Fibroblast of lung (primary cell): ENCODE measurements at places on chromosomes 4 and X. TPM values are rescaled to one million over a fixed set of nuclear protein-coding genes. Genes with fewer than 3 reads are reported as not detected.

HTT-AS gene
- total RNA-seq, result not detected in 2 replicates

F8A3 gene
- 0.99 and 1.0 TPM in 2 replicates for total RNA-seq

CABS1 gene
- total RNA-seq, result not detected in 2 replicates

ACSL1 gene
- total RNA-seq, result 24.4 and 30.1 TPM in 2 replicates

- no peaks in the 10 kb centered on the region for H3K36me3 ChIP-seq
- no peak overlapping the region for H3K27ac ChIP-seq
- H3K27me3 ChIP-seq, result no peaks in the 10 kb centered on the region
- no peaks in the 10 kb centered on the region for H3K4me1 ChIP-seq
- H3K4me3 ChIP-seq, result no peak overlapping the region
Measured at GRCh38 chrX:41100200-41100599, 15.0 kb downstream of the USP9X start.

DNA sequence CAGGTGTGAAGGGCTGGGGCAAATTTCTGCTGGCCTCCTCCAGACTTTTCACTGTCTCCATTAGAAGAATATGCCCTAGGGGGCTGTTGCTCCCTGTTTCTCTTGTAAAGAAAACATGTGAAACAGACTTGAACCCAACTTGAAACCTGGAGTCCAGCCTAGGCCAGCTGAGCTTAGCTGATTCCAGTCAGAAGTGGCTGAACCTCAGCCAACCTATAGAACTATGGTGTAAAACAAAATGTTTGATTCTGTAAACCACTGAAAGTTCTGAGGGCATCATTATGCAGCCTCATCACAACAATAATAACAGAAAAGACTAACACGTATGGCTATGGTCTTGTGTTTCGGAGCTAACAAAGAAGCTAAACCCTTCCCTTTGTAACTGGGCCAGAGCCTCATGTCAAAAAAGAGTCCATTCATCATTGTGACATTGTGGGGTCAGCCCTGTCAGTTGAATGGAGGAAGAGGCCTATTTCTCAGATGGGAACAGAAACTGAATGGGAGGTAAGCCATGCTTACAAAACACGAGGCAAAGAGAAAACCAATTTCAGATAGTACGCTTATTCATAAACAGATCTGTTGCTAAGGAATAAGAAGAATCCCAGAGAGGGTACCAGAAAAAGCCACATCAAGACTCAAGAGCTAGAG lies 34.1 kb downstream of the SETD7 start:
- H3K4me1 ChIP-seq, result no peaks in the 10 kb centered on the region
- H3K4me3 ChIP-seq, result no peak overlapping the region
- H3K36me3 ChIP-seq, result peaks cover 9% of the 10 kb centered on the region
- no peaks in the 10 kb centered on the region for H3K27me3 ChIP-seq
- H3K27ac ChIP-seq, result no peak overlapping the region
- DNase-seq, result no peak

DNA sequence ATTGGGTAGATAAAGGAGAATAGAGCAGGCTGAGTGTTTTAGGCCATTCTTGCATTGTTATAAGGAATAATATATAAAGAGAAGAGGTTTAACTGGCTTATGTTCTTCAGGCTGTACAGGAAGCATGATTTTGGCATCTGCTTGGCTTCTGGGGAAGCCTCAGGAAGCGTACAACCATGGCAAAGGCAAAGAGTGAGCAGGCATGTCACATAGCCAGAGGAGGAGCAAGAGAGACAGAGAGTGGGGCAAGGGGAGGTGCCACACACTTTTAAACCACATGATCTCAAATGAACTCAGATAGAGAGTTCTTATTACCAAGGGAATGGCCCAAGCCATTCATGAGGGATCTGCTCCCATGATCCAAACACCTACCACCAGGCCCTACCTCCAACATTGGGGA lies 4.4 kb upstream of the METTL14 start:
- no peaks in the 10 kb centered on the region for H3K4me1 ChIP-seq
- H3K27me3 ChIP-seq, result no peaks in the 10 kb centered on the region
- no peak for DNase-seq
- no peak overlapping the region for H3K27ac ChIP-seq
- no peak overlapping the region for H3K4me3 ChIP-seq
- H3K36me3 ChIP-seq, result no peaks in the 10 kb centered on the region

DNA sequence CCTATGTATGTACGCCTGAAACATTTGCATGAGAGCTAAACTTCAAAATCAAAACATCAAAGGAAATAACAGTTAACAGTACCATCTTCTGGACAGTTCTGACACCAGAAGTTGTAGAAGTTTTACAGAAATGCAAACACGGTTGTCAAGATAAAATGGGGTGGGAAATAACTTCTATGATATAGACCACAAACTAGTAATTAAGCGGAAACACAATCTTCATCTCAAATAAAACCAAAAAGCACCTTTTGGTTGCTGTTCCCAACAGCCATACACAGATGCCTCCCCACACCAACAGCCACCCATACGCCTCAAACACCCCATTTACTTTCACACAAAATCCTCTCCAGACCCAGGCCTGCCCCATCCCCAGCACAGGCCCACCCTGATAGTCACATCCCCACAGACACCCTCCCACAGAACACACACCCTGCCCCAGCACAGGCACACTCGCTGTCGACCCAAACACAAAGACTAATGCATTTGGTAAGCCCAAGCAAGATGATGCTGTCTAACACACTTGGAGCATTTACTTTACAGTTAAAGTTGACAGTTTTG lies 64.3 kb downstream of the TAPT1 start:
- H3K27ac ChIP-seq, result no peak overlapping the region
- no peak for DNase-seq
- H3K27me3 ChIP-seq, result no peaks in the 10 kb centered on the region

GRCh38 chr4:143381189-143382118 lies 44.8 kb downstream of the GAB1 start:
- H3K36me3 ChIP-seq, result no peaks in the 10 kb centered on the region
- H3K4me1 ChIP-seq, result peaks cover 2% of the 10 kb centered on the region
- H3K4me3 ChIP-seq, result peak overlapping the region; percentile 15
- no peaks in the 10 kb centered on the region for H3K27me3 ChIP-seq
- peak; percentile 88 for DNase-seq

GRCh38 chr4:53059256-53059655 lies 197.1 kb downstream of the RASL11B start:
- H3K4me1 ChIP-seq, result peaks cover 2% of the 10 kb centered on the region
